ENCODE measurements at places on chromosomes 2 and 18.
A peak's percentile ranks its signal among the peaks of the same experiment; 100 is the strongest.

DNA sequence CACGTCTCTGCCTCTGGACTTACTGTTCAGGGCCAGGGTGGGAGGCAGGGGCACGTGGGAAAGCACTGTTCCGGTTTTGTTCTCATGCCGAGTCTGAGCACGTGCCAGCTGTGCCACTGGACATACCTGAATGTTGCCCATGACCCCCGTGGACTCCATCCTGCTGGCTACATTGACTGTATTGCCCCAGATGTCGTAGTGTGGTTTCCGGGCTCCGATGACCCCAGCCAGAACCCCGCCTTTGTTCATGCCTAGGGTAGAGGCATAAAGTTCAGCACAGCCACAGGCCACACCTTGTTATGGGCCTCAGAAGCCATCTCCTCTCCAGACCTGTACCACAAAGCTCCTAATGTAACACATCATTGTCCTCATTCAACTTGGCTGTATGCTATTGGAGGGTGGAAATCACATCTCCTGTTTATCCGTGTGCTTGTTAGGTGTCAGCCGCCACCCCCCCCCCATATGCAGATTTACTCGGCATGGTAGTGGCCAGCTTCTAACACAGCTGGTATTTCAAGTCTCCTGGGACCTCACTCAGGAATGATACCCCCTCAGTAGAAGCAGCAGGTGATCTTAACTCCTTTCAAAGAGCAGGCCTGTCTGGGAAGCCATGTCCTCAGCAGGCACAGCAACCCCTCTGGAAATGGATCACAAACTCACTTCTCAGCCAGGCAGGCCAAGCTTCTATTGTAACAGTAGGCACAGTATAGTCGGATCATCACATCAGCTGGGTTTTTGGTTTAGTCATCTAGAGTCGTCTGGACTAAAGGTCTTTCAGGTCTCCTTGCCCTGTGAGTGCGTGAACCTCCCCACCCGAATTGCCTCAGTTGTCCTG lies 27.6 kb downstream of the CENPO start:
- no peak for DNase-seq

GRCh38 chr2:172409042-172409441 lies 18.3 kb upstream of the ITGA6 start:
- no peak for DNase-seq

DNA sequence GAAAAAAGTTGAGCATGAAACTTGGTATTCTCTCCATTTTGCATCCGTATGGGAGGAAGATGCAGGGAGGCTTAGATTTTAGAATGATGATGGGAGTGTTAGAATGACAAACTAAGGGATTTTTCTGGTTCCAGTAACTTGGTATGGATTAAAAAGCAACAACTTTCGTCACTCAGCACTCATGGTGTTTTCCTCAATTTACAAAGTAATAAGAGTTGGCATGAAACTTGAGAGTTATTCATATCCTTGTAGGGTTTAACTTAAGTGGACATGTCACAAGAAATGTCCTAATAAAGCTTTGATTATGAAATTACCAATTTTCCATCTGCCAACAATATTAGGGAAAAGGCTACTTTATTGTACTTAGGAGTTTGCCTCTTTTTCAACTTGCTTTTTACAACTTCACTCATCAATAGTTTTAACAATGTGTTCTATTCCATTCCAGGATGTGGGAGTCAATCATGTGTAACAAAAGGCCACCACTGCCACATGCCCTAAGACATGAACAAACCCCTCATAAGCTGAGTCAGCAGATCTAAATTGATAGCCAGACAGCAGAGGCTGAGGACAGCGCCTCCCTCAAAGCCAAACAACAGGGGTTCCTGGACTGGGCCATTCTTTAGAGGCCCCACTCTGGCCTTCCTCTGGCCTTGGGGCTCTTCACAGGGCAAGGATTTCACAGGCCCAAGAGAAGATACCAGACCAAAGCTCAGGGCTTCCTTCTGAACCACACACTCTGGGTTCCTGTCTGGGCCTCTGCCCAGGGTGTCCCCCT lies 265.8 kb downstream of the TNS1 start:
- no peak for DNase-seq

- no peak for DNase-seq
Measured at GRCh38 chr18:59387687-59388565, 28.9 kb upstream of the LMAN1 start.

GRCh38 chr2:72136331-72136730 lies 11.3 kb downstream of the CYP26B1 start:
- DNase-seq, result no peak

DNA sequence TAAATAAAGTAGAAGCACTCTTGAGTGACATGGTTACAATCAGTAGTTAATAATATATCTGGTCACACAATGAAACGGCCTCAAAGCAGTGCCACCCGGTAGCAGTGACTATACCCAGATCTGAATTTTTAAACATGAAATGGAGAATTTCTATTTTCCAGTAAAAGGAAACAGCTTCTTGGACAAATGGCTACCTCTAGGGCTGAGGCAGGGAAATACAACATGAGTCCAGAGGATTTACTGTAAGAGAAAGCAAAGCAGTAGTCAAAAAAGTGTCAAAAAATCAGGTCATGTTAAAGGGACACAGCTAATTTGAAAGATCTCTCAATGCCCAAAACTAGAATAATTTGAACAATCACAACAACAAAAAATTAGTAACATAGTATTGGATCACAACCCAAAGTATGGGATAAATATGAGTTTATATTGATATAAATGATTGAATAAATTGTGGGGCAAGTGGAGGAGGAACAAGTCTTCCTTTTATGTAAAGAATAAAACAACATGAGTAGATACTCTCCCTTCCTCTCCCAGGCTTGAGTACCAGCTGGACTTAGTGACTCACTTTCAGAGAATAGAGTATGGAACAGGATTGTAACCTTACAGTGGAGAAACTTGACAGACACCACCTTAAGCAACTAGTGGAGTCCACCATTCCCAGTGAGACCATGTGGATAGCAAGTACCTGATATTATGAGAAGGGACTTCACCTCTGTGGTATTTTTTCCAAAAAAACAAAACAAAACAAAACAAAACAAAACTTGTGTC lies 180.8 kb downstream of the MBD2 start:
- no peak for DNase-seq

DNA sequence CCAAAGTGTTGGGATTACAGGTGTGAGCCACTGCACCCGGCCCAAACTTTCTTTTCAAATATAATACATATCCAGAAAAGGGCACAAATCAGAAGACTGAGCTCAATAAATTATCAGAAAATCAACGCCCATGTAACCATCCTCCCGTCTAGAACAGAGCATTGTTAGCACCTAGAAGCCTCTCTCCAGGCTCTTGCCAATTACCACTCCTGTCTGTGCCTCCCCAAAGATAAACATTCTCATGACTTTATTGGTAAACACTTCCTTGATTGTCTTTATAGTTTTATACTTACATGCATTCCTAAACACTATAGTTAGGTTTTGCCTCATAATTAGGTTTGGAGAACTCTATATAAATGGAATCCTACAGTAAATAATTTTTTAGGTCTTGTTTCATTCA lies 58.5 kb upstream of the SP5 start:
- no peak for DNase-seq

- DNase-seq, result no peak
Measured at GRCh38 chr2:82731824-82732223, 1727.3 kb downstream of the SUCLG1 start.

DNA sequence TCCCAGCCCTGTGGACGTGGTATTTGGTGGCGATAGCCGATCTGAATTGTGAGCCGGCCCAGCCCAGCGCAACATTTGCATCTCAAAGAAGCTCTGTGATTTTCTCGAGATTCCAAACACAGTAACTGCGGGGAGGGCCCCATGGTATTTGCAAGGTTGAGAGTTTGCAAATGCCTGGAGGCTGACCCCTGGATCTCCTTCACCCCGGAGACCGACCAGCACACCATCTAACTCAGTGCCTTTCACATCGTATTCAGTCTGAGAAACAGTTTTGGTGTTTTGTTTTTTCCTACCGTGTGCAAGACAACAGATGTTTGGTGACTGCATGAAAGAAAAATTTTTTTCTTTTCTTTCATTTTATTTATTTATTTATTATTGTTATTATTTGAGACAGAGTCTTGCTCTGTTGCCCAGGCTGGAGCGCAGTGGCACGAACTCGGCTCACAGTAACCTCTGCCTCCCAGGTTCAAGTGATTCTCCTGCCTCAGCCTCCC lies 40.3 kb downstream of the MYCN start:
- DNase-seq, result no peak

GRCh38 chr2:120293096-120294007 lies 40.7 kb downstream of the RALB start:
- DNase-seq, result no peak

- peak; percentile 8 for DNase-seq
Measured at GRCh38 chr2:225027061-225027762, 15.1 kb downstream of the DOCK10 start.
